ENCODE measurements at places on chromosomes 13 and 19. TPM values are rescaled to one million over a fixed set of nuclear protein-coding genes. Genes with fewer than 3 reads are reported as not detected.

SRRM5 gene
- total RNA-seq = 0.38 TPM

GRCh38 chr19:16062789-16063188 lies 13.5 kb upstream of the TPM4 start:
- peak; percentile 66 for DNase-seq

DNA sequence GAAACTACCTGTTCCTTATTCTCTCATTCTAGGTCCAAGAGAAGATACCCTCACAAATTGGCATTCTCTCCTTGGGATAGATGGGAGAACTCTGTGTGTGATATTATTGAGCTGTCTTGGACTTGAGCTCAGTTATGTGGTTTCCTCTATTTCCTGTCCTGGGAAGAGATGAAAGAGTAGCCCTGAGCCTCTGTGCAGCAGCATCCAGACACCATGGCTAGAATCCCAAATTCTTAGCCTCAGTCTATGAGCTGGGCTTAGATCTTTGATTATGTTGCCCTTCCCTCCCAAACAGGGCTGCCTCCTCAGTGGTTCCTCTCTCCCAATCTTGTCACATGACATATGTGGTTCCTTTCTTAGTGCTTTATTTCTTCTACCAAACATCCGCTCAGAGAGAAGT lies 290.7 kb downstream of the SPRY2 start:
- no peak for DNase-seq

- no peak for DNase-seq
These were observed 31.0 kb downstream of the TDRD12 start for GRCh38 chr19:32750441-32751055.

GRCh38 chr19:12796146-12797071 lies 5.1 kb downstream of the JUNB start:
- no peak for DNase-seq

GRCh38 chr13:62910541-62911060 lies 1495.0 kb upstream of the PCDH20 start:
- no peak for DNase-seq

DNA sequence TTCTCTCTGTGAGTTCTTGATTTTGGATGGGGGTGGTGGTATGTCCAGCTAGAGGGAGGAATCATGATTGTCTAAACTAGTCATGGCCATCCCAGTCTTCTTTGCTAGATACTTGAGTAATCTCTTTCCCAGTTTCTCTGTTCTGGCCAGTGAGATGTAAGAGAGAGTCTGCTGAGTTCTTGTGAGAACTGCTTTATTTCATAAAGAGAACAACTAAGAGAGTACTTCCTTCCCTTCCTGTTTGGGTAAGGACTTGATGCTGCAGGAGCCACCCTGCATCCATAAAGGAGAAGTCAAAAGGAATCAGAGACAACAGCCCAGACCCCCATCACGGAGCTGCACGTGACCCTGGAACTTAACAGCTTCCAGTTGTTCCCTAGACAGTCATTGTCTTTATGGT lies 3.0 kb upstream of the RASL11A start:
- no peak for DNase-seq

DNA sequence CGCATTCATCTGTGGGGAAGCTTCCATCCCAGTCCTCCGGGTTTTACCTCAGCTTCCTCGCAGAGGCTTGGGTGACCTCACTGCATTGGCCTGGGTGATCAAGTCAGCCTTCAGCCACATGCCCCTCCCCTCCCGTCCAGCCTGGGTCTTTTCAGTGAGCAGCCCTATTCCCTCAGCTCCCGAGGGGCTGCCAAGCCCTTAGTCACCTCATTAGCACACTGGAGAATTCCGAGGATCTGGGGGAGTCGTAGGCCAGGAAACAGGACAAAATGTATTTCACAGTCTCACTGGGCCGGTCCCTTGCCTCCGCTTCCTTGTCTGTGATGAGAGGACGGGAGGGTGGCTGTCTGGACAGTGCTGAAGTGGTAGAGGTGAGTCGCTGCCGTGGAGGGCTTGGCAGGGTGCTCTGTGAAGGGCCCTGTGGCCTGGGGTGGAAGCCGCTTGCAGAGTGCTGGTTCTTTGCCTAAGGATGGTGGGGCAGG lies 19.9 kb downstream of the KDM4B start:
- no peak for DNase-seq

ZNF568 gene
- 5.6 TPM for total RNA-seq

- DNase-seq = no peak
These were observed 1775.7 kb downstream of the PCDH9 start for GRCh38 chr13:65454403-65454802.

SMAD9 gene
- 8.0 TPM for total RNA-seq

GRCh38 chr13:73062468-73062867 lies 3.7 kb downstream of the KLF5 start:
- no peak for DNase-seq

DNA sequence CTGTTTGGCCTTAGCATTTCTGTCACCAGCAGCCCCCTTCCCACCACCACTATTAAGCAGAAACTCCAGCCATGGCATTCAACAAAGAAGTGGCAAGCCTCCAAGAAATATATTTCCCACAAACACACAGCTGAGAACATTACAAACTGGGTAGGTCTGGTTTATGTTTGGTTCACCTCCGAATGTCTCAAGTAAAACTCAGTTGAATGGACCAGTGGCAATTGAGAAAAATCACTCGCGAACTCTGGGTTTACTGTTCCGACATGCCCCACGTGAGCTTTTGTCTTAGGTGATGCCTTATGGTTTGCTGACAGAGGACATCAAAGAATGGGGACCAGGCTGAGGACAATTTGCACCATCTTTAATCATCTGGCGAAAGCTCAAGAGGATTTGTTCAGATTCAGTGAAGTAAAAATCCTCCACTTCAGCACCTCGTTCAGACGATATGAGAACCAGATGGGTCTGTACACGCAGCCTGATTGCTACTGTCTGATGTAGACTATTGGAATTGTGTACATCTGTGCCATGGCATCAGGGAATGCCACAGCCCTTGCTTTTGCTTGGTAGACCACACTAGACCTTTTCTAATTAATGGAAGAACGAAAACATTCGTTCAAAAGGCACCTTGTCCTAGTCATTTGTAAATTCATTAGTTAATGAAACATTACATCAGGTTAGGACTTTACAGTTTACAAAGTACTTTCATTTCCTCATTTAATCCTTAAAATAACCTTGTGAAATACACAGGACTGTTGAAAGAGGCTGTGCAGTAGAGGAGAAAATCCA lies 59.4 kb downstream of the SLC10A2 start:
- DNase-seq = no peak

DNA sequence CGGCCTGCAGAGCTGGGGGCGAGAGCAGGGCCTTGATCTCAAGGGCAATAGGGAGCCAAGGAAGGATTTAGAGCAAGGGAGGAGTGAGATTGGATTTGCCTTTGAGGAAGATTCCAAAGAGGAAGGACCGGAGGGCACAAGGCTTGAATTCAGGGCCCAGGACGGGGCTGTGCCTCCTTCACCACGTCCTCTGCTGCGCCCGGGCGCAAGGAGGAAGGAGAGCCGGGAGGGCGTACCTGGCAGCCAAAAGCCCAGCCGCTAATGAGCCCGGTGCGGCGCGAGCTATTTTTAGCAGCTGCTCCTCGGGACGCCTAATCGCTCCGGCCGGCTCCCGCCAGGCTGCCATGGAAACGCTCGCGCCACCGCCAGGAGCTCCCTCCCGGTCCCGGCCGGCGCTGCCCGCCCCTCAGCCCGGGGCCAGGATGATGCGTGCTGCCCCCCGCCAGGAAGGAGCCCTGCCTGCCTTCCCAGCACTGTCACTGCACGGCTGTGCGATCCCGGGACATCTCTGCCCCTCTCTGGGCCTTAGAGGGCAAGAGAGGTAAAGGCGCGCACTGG lies 31.3 kb downstream of the TINCR start:
- no peak for DNase-seq

DNA sequence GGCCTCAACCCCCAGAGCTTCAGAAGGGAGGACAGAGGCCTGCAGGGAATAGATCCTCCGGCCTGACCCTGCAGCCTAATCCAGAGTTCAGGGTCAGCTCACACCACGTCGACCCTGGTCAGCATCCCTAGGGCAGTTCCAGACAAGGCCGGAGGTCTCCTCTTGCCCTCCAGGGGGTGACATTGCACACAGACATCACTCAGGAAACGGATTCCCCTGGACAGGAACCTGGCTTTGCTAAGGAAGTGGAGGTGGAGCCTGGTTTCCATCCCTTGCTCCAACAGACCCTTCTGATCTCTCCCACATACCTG lies 969 bp upstream of the CEACAM5 start:
- DNase-seq = no peak

FCAR gene
- total RNA-seq = 6.7 TPM

- DNase-seq = no peak
These were observed 21.3 kb downstream of the IPO5 start for GRCh38 chr13:97974773-97975172.

FUT3 gene
- not detected for total RNA-seq

- no peak for DNase-seq
These were observed 132.8 kb downstream of the ENOX1 start for GRCh38 chr13:43653980-43654379.
